ENCODE measurements at places on chromosomes 13 and 19.
A peak's percentile ranks its signal among the peaks of the same experiment; 100 is the strongest.

DNA sequence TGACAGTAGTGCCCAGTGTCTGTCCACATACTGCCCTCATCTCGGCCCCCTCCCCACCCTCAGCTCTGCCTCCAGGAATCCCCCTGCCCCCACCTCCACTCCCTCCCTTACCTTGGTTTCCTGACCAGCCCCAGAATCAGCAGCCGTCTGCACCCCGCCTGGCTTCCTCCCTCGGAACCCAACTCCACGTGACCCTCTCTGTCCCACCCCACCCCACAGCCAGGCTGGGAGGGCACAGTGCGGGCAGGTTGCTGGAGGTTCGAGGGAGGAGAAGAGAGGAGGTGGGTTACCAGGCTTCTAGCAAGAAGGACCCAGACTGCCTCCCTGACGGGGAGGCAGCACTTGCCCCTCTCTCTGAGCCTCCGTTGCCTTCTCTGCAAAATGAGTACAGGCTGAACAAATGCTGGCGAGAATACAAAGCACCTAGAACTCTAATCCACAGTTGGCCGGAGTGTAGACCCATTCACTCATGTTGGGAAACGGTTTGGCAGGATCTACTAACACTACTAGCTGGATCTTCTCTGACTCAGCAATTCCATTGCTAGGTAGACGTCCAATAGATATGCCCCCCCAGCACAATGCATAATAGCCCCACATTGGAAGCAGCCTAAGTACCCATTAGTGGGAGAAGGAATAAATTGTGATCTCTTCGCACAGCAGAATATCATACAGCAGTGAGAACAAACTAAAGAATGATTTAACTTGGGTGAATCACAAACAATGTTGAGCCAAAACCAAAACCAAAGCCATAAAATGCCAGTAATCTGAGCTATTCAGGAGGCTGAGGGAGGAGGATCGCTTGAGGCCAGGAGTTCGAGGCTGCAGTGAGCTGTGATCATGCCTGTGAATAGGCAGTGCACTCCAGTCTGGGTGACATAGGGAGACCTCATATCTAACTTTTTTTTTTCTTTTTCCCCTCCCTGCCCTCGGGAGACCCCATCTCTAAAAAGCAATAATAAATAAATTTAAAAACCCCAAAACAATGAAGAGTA, at the start of gene RASAL3:
Gene RASAL3, minus strand, starts transcription at position 151 of the 992 bp plus-strand sequence. CDS start 186 bp downstream, outside the sequence.
- peak; percentile 56 for DNase-seq

DNA sequence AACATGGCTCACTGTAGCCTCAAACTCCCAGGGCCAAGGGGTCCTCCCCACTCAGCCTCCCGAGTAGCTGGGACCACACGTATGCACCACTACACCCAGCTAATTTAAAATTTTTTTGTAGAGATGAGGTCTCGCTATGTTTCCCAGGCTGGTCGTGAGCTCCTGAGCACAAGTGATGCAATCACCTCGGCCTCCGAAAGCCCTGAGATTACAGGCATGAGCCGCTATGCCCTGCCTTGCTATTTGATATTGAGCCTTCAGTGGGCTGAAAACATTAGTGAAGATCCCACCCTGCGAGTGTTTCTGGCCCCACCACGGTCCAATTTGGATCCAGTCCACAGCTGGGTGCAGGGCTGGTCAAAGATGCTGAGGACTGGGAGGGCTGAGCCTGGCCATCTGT, 65.9 kb downstream of the TRPM4 start:
- no peak for DNase-seq

DNA sequence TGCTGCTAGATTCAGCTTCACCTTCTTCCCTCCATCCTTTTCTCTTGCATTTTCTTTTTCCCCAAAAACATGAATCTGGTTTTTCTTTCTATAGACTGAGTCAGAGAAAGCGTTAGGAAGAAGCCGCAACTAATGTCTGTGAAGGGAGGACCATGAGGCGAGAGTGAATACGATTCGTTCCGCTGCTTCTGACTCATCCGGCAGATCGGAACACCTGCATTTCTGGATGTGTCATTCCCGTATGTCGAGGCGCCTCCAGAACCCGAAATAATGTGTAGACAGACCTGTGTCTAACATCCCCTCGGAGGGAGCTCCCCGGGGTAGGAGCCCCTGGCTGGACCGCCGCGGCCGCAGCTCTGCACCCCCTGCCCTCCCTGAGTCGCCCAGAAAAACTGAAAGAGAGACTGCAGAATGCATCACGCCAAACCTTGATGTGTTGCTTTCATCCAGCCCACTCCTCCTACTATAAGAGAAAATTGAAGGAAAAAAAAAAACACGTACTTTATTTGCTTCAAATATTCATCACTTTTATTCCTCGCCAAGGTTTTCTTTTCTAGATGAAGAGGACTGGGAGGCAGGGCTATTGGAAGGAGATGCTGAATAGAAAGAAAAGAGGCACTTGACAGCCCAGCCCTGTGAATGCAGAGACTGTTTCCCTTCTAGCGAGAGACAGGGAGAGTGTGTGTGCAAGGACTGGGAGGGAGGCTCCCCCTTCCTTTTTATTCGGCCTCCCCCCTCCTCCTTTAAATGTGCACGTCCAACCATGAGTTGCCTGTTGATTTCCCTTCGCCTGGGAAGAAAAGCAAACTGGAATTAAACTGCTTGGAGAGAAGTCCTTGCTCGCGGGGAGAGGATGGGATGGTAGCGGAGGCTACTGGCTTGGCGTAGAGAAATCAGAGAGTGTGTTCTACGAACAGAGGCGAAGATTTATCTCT, 616 bp upstream of the PCDH17 start:
- no peak for DNase-seq

DNA sequence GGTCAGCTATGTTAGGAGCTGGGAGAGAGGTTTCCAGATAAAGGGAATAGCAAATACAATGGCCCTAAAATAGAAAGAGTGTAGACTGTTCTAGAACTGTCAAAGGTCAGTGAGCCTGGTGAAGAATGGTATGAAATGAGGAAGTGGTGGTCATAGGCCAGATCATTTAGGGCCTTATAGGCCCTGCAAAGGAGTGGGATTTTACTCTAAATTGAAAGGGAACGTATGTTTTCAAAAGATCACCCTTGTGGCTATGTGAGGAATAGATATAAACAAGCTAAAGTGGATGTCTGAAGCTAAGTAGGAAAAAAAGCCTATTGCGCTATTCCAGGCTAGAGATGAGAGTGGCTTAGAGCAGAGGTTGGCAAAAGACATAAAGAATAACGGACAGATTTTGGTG, 70.7 kb upstream of the TDRD3 start:
- DNase-seq: no peak

DNA sequence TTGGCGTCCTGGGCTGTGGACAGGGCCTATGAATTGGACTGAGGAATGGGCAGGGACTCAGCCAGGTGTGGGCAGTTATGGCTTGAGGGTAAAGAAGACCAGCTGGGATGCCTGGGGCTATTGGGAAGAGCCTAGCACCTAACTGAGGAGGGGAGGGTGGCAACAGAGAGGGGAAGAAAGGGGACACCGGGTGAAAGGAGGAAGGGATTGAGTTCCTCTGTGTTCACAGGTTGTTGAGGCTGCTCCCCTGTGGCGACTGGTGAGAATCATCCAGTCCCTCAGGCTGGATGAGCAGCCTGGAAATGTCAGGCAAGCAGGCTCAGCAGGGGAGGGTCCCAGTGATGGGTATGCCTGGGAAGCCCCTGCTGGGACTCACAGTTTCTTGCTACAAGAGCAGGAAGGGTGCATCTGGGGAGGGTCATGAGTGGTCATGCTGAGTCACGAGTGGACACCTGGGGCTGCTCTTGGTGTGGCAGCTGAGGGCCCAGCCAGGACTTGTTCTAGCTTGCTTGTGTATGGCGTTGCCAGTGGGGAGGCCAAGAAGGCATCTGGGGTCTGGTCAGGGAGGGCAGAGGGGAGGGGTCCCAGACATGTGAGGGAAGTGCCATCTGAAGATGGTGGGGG, 1.4 kb downstream of the ZNF324 start:
- DNase-seq: no peak

- no peak for DNase-seq
These were observed 62.3 kb downstream of the CHST8 start for GRCh38 chr19:33683881-33684537.

GRCh38 chr19:18141031-18141430, 11.9 kb upstream of the PIK3R2 start:
- DNase-seq: no peak

- DNase-seq: no peak
These were observed 25.6 kb downstream of the CCDC8 start for GRCh38 chr19:46387713-46388130.

DNA sequence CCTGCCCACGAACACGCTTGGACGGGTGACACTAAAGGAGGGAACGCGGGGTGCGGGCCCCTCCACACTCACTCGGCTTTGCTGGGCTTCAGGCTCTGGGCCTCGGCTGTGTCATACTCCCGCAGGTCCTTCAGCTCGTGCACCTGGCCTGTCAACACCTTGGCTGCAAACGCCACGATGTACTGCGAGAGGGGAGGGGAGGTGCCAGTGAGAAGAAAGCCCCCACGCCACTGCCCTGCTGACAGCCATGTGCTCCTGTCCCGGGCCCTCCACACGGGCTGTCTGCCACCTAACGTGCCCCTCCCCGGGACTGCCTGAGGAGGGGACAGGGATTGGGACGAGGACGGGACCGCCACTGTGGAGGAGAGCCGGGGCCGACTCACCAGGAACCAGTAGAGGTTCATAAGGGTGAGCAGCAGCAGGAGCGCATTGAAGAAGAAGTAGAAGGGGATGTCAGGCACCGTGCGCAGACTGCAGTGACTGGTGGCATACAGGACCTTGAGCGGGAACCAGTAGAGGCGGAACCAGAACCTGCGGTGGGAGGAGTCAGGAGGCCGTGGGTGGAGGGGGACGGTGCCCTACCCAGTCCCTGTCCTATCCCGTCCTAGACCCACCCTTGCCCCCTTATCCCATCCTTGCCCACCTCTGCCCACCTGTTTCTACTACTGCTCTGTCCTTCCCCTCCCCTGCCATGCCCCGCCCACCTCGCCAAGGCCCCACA, 16.9 kb downstream of the CERS1 start:
- no peak for DNase-seq

DNA sequence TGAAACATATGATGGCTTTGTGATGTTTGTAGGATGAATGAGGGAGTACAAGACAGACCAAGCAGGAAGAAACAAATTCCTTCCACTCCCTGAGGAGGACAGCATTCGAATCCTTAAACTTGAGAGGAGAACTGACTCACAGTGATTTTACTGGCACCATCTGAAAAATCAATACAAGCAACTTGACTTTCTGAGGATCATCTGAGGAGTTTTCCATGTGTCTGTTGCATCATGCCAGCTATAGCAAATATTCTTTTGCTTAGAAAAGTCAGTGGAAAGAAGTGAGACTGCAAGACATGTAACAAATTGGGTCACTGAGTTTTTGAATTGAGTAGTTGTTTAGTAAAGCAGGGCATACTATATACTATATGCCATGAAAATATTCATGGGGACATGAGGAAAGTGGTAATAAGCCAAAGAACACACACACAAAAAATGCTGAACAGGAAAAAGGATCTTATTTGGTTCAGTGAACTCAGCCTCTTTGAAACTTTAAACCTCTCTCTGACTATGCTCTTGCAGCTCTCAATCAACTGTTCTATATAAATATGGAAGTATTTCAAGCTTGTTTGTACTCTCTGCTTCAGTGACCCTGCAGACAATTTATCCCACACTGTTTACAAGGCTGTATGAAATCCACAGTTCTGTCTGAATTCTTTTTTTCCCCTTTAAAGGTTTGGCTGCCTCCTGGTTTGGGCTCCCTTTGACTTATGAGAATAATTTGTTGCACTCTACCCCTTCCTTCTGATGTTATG, 35.5 kb downstream of the SERTM1 start:
- no peak for DNase-seq

GRCh38 chr19:43468354-43469159, 3.1 kb upstream of the LYPD3 start:
- no peak for DNase-seq

- DNase-seq: peak; percentile 66
These were observed 40.3 kb downstream of the DEDD2 start for GRCh38 chr19:42176990-42177685.

- no peak for DNase-seq
These were observed 1.2 kb downstream of the LACC1 start for GRCh38 chr13:43880926-43881325.

DNA sequence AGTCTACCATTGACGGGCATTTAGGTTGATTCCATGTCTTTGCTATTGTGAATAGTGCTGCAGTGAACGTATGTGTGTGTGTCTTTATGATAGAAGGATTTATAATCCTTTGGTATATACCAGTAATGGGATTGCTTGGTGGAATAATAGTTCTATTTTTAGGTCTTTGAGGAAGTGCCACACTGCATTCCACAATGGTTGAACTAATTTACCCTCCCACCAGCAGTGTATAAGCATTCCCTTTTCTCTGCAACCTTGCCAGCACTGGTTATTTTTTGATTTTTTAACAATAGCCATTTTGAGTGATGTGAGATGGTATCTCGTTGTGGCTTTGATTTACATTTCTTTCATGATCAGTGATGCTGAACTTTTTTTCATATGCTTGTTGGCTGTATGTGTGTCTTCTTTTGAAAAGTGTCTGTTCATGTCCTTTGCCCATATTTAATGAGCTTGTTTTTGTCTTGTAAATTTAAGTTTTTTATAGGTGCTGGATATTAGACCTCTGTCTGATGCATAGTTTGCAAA, 37.5 kb downstream of the RFC3 start:
- DNase-seq: no peak

- no peak for DNase-seq
These were observed 135.5 kb upstream of the RNF113B start for GRCh38 chr13:98312606-98313005.

DNA sequence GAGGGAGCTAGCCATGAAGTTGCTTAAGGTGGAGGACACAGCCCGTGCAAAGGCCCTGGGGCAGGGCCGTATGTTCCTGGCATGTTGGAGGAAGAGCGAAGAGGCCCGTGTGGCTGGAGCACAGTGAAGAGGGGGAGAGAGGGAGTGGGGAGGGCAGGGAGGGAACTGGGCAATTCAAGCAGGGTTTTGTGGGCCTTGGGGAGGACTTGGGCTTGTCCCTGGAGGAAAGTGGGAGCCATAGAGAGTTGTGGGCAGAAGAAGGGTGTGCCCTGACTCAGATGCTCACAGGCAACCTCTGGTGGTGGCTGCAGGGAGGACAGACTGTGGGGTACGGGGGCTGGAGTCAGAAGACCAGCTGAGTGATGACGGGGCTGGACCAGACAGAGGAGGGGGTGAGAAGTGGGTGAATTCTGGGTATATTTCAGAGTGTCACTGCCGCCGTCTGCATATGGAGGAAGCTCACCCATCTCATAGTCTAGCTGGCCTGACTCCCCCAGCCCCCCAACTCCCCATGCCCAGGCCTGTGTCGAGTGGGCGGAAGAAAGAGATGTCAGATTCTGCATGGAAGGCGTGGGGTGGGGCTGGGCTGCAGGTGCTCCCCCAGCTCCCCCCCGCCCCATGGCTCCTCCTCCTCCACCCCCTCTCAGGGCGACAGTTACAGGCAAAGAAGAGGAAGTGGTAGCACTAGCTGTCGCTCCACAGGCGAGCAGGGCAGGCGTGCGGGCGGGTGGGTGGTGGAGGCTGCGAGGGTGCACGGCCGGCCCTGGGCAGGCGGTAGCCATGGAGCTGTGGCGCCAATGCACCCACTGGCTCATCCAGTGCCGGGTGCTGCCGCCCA, at the start of gene VAV1:
Gene VAV1, plus strand, starts transcription at position 681 of the 838 bp plus-strand sequence. Its CDS starts 100 bp downstream, at position 781.
- DNase-seq: peak; percentile 76

- no peak for DNase-seq
These were observed 2353.0 kb downstream of the PCDH9 start for GRCh38 chr13:64877176-64877575.
